SK-N-SH treated with all-trans-retinoic acid at 6 μM for 48 hours (cell line): ENCODE measurements at places on chromosomes 1 and 21.
A peak's percentile ranks its signal among the peaks of the same experiment; 100 is the strongest.

DNA sequence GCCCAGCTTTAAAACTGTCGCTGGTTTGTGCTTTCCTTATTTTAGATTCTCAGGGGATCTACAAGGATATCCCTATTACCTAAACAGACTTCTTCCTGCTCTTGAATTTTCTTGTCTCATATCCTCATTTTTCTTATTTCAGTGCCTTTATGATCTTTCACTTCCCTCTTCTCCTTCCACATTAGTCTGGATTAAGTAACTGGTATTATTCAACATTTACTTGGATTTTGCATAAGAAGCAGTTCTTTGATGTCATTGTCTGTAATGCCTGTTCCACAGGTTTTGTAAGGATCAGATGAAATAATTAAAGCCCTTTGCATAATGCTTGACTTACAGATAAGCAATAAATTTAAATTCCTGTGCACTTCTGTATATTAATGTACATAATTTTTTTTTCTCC lies 26.5 kb downstream of the CXADR start:
- ATAC-seq: no peak

- no peak for ATAC-seq
Observed at GRCh38 chr1:34750610-34751009, 4.2 kb upstream of the GJB5 start.

- peak; percentile 91 for ATAC-seq
Observed at GRCh38 chr1:238465449-238465848, 574.7 kb upstream of the ZP4 start.

GRCh38 chr1:144551107-144551542 lies 41.6 kb upstream of the PPIAL4F start:
- no peak for ATAC-seq

GRCh38 chr1:94757931-94758330 lies 62.2 kb upstream of the SLC44A3 start:
- no peak for ATAC-seq

DNA sequence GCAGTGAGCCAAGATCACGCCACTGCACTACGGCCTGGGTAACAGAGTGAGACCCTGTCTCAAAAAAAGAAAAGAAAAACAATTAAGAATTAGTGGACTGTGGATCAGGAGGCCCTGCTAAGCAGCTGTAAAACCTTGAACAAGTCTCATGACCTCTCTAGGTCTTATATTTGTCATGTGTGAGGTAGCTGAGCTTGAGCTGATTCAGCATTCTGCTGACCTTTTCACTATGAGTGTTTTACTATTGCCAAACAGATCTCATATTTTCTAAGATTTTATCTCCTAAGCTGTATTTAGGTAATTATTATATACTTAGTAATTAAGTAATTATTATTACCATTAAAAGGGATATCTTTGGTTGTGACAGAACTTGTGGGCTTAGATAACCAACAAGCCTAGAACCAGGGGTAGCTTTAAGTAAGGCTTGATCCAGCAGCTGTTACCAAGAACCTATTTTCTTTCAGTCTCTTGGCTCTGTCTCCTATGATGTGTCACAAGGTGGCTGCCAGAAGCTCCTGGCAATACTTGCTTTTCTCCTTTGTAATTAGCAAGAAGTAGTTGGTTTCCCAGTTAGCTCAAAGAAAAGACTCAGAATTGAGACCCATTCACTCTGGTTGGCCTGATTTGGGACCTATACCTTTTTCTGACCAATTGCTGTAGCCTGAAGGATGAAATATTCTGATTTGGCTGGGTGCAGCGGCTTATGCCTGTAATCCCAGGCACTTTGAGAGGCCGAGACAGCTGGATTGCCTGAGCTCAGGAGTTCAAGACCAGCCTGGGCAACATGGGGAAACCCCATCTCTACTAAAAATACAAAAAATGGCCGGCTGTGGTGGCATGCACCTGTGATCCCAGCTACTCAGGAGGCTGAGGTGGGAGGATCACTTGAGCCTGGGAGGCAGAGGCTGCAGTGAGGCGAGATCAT lies 8.5 kb upstream of the ZC3H12A start:
- ATAC-seq: no peak; the same call in 2 of the 3 replicates

GRCh38 chr1:46544561-46545240 lies 6.7 kb downstream of the KNCN start:
- no peak for ATAC-seq

- peak; percentile 100 for ATAC-seq
Observed at GRCh38 chr1:160342953-160343869, at the start of the genes COPA and NCSTN. Gene COPA (minus strand): TSS chr1:160343250. CDS start chr1:160343170, 80 bp downstream. Gene NCSTN (plus strand): TSS chr1:160343383. CDS start chr1:160343397, 14 bp downstream.

- ATAC-seq: no peak
Observed at GRCh38 chr1:116487031-116487430, 83.8 kb downstream of the CD58 start.

DNA sequence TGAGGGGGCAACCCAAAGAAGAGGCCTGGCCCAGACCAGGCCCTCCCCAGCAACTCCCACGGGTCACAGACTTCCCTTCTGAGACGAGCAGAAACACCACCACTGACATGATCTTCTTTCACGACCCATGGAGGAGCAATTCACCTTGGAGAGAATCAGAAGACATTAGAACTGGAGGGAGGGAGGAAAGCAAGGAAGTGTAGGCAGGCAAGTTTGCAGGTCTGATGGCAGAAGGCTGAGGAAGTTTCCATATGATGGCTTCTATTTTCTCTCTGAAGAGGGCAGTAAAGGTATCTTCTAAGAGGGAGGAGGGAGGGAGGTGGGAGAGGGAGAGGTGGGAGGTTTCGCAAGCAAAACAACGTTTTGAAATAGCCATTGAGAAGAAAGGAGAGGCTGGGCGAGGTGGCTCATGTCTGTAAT lies 1.4 kb upstream of the UBXN10 start:
- no peak for ATAC-seq

DNA sequence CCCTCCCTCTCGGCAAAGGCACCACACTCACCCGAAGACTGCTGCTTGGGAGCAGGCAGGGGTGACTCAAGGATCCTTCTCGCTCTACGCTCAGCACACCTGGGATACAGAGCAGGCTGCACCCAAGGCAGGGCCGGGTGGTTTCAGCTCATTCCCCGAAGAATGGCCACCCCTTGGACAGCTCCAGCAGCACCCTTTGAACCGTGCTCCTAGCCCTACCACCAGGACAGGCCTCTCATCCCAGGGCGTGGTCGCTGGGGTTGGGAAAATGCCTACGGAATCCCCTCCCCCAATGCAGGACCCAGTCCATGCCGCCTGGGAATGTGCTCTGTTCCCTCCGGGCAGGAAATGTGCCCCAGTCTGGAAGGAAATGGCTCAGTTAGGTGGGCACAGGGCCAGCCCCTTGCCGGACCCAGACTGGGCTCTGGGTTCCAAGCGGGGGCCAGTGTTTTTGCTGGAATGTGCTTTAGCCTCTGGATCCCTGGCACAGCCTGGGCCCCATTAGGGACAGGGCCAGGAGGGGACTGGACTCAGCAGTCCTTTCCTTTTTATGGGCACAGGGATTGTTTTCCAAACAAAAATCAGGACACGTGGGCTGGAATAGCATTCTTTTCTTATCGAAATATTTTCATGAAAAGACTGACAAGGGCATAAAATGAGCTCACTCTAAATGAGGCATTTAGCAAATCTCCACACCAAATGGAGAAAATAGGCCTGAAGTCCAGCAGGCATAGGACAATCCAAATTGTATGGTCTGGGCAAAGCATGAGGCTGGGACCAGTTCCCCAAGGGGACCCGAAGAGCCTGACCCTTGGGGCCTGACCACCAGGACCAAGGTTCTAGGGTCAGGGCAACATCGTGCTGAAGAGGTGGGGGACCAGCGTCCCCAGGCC lies 7.3 kb downstream of the TMEM82 start:
- ATAC-seq: peak; percentile 45

- ATAC-seq: peak; percentile 62
Observed at GRCh38 chr1:89842567-89843272, 21.9 kb downstream of the LRRC8D start.

GRCh38 chr1:159821171-159821867 lies 5.4 kb upstream of the SLAMF8 start:
- ATAC-seq: peak; percentile 98

DNA sequence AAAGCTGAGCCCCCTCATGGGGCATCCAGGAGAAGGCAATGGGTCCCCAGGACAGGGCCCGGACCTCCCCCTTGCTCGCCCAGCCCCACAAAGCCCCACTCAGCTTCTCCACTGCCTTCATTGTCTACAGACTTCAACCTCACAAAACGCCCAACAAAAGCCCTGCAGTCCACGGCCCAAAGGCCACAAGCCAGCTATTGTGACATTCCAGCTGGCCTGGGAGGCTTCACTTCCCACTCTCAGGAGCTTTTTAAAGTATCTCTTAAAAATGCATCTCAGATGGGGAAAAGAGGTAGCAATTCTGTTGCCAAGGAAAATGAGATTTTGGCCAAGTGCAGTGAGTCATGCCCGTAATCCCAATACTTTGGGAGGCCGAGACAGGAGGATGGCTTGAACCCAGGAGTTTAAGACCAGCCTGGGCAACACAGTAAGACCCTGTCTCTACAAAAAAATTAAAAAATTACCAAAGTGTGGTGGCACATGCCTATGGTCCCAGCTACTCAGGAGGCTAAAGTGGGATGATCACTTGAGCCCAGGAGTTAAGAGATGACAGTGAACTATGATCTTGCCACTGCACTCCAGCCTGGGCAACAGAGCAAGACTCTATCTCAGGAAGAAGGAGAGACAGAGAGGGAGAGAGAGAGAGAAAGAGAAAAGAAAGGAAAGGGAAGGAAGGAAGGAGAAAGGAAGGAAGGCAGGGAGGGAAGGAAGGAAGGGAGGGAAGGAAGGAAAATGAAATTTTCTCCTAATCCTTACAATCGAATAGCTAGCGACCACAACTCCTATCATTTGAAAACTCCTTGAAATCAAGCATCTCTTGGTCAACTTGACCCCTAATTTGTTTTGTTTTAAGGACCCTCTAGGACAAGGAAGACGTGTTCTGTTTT lies 31.4 kb upstream of the TARDBP start:
- no peak for ATAC-seq

DNA sequence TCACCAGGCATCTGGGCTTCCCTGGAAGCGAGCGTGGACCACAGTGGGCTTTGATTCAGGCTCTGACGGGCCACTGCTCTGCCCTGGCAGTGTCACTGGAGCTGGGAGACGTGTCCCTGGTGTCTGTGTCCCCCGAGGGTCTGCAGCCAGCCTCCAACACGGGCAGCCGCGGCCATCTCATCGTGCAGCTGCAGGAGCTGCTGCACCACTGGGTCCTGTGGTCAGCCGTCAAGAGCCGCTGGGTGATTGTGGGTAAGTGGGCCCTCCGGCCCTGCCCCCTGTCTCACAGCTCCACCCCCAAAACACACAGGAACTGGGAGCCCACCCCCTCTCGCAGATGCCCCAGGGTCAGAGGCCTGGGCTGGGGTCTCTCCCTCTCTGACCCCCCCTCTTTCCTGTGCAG lies 40.7 kb downstream of the DISP3 start:
- ATAC-seq: no peak

- ATAC-seq: no peak
Observed at GRCh38 chr21:40658311-40658710, 188.6 kb downstream of the DSCAM start.

DNA sequence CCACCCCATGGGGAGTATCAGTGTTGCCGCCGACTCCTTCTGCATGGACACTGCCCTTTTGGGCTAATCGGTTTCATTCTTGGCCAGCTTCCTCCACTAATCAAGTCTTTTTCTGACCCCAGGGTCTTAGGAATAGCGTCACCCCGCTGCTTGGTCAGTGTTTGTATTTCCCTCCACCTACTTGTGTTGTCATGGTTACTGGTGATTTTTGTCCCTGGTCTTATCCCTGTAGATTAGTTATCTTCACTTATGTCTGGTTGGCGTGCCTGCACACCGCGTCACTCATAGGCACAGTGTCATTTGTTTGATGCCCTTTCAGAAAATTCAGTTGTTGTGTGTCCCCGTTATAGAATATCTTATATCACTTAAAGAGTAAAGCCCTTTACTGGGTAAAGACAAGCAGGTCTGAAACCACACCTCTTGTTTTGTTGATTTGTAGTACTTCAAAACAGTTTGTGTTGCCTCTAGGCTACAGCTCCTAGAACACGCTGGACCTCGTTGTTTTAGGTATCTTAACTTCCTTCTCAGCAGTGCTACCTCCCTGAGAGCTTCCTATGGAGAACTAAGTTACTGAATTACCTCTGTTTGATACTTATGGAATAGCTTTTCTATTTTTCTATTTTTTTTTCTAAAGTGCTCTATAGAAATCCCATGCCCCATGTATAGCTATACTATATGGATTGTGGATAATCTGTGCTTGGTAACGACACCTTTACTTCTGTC lies 868 bp downstream of the PPP1R12B start:
- ATAC-seq: peak; percentile 25

GRCh38 chr1:168691541-168691940 lies 37.5 kb downstream of the DPT start:
- no peak for ATAC-seq

DNA sequence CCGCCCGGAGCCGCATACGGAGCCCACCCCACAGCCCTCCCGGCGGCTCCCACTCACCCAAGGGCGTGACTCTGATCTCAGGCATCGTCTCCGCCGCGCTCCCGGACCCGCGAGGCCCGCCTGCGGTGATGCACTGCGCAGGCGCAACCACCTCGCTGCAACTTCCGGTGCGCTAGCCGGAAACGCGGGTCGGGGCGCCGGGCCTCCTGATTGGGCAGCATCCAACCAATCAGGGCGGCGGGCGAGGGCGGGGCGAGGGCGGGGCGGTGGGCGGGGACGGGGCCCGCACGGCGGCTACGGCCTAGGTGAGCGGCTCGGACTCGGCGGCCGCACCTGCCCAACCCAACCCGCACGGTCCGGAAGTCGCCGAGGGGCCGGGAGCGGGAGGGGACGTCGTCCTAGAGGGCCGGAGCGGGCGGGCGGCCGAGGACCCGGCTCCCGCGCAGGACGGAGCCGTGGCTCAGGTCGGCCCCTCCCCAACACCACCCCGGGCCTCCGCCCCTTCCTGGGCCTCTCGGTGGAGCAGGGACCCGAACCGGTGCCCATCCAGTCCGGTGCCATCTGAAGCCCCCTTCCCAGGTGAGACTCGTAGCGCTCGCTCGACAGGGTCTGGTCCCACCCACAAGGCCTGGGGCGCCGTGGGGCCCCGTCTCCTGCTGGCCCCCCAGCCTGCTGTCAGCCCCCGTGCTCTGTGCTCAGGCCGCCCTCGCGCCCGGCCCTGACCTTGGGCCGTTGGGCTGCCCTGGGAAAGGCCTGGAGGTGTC lies at the start of the genes CPTP and INTS11:
Gene CPTP (plus strand): TSS at position 279 of the 764 bp plus-strand sequence. CDS start 2,109 bp downstream, outside the sequence.
Gene INTS11 (minus strand): TSS at position 137 of the 764 bp plus-strand sequence. CDS start 52 bp downstream, at position 85.
- peak; percentile 78 for ATAC-seq

DNA sequence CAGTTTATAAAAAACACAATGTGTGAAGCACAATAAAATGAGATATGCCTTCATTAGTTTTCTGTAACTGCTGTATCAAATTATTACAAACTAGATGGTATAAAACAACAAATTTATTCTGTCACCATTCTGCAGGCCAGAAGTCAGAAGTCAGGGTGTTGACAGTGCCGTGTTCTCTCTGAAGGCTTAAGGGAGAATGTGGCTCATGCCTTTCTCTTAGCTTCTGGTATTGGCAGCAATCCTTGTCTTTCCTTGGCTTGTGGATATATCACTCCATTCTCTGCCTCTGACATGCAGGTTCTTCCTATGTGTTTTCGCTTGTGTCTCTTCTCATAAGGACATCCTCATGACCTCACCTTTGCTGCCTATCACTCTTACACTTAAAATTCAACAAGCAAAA lies 10.1 kb downstream of the NEK7 start:
- peak; percentile 40 for ATAC-seq

- ATAC-seq: no peak
Observed at GRCh38 chr21:32920474-32920873, 105.3 kb upstream of the OLIG2 start.

GRCh38 chr1:171286032-171286705 lies 27.8 kb upstream of the FMO4 start:
- ATAC-seq: peak; percentile 54; the same call in 2 of the 3 replicates
